GM23338 (cell line): ENCODE measurements at places on chromosomes 5 and 9. TPM values are rescaled to one million over a fixed set of nuclear protein-coding genes. Genes with fewer than 3 reads are reported as not detected.

GRCh38 chr9:122151267-122151828 is 8.2 kb downstream of the NDUFA8 start:
- peaks cover 10% of the 10 kb centered on the region; the same call in 1 of the 2 replicates for H3K4me1 ChIP-seq
- no peak overlapping the region for H3K4me3 ChIP-seq
- H3K27ac ChIP-seq: no peak overlapping the region
- no peak for DNase-seq
- H3K36me3 ChIP-seq: peaks cover 4% of the 10 kb centered on the region; the same call in 1 of the 2 replicates

DNA sequence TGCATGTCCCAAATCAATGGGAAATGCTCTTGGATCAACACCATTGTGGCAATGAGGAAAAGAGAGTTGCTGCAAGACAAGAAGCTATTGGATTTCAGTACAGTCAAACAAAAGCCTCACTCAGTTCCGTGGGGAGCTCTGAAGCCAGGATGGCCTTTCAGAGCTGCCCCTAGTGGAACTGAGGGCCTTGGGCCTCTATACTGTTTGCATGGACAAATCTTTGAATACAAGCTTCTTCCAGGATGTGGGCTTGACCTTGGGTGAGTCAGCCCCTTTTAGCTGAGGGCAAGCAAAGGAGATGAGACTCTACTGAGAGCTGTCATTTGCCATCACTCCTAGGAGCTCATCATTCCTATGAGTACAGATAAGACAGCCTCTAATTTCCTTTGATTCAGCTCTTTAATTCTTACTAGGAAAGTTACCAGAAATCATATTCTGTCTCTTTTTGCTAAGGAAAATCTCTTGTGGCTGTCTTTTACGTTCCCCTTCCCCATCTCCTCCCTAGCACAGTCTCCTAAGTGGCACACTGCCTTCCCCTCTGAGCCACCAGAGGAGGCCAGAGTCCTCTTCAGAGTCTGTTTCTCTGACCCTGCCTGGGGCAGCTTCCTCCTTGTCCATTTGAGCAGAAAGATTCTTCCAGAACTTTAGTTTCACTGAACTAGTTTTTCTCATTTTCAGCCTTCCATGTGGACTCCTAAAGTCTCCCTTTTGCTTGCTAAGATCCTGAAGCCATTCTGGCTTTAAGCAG is 168.8 kb upstream of the POC5 start:
- H3K27me3 ChIP-seq: no peaks in the 10 kb centered on the region
- peak; percentile 52 for DNase-seq
- no peak overlapping the region for H3K27ac ChIP-seq
- no peaks in the 10 kb centered on the region for H3K36me3 ChIP-seq
- no peak overlapping the region for H3K4me3 ChIP-seq
- no peaks in the 10 kb centered on the region for H3K4me1 ChIP-seq

- DNase-seq: no peak
- H3K4me1 ChIP-seq: no peaks in the 10 kb centered on the region
- no peaks in the 10 kb centered on the region for H3K36me3 ChIP-seq
Measured at GRCh38 chr5:173707392-173707791, 90.9 kb upstream of the BOD1 start.

DNA sequence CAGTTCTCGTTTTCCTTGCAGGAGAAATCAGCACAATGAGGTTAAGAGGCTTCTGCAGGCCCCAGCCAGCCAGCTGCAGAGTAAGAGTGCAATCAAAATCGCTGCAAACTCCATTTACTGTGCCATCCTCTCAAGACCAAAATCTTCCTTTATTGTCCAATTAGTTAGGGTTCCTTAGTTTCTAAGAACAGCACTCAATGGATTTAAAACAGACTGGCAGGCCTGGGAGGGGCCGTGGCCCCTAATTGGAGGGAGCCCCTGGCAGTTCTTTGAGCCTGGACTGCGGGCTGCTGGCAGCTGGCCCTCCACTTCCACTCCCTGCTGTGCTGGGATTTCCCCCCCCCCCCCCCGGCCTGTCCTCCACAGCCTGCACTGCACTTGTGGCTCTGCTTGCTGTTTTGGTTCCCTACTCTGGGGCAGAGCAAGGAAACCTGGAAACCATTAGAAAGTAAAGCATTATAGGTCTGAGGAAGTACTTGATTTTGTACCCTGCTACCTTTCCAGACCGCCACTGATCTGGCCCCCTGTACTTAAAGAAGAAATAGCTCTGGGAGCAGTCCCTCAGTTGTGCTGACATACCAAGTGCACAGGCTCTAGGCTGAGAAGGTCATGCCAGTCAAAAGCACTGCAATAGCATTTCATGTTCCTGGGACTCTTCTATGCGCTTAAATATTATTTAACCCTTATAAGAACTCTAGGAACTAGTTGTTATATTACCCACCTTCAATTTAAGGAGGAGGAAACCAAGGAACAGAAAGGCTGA is 129.0 kb downstream of the APBA1 start:
- no peaks in the 10 kb centered on the region for H3K36me3 ChIP-seq
- DNase-seq: peak; percentile 55
- H3K4me3 ChIP-seq: peak overlapping the region; percentile 5; the same call in 1 of the 2 replicates
- H3K27ac ChIP-seq: peak overlapping the region; percentile 33; the same call in 1 of the 2 replicates

- peak; percentile 62 for DNase-seq
- no peak overlapping the region for H3K27ac ChIP-seq
- H3K4me3 ChIP-seq: peak overlapping the region; percentile 86
- peaks cover 22% of the 10 kb centered on the region for H3K4me1 ChIP-seq
- no peaks in the 10 kb centered on the region for H3K27me3 ChIP-seq
Measured at GRCh38 chr5:36875051-36875789, 1.3 kb upstream of the NIPBL start.

GRCh38 chr5:1959231-1959630 is 76.5 kb upstream of the IRX4 start:
- H3K4me3 ChIP-seq: no peak overlapping the region
- H3K36me3 ChIP-seq: no peaks in the 10 kb centered on the region
- no peaks in the 10 kb centered on the region for H3K27me3 ChIP-seq
- H3K4me1 ChIP-seq: no peaks in the 10 kb centered on the region
- no peak overlapping the region for H3K27ac ChIP-seq

DNA sequence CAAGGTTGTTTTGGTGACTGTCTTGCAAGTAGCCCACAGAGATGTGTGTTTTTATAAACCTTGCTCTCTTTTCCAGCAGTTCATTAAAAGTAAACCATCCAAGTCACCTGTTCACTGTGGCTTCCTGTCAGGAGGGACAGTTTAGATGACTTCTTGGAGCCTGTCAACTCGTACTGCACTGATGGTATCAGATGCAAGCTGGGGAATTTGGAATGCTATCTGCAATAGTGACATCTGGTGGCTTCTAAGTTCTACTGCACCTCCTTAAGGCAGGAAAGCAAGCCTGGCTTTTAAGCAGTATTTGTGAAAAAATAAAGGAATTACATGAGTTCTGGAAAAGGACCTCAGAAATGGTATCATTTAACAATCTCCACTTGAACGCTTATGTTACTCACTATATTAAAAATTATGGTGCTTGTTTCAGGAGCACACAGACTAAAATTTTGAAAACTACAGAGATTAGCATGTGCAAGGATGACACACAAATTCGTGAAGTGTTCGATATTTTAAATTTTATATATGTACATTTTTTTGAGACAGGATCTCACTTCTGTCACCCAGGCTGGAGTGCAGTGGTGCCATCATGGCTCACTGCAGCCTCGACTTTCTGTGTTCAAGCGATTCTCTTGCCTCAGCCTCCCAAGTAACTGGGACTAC is 164.0 kb downstream of the TTC39B start:
- H3K27me3 ChIP-seq: no peaks in the 10 kb centered on the region
- H3K27ac ChIP-seq: no peak overlapping the region
- no peaks in the 10 kb centered on the region for H3K36me3 ChIP-seq
- H3K4me1 ChIP-seq: peaks cover 26% of the 10 kb centered on the region
- H3K4me3 ChIP-seq: no peak overlapping the region
- peak; percentile 86 for DNase-seq

- no peak overlapping the region for H3K4me3 ChIP-seq
- no peak for DNase-seq
- no peaks in the 10 kb centered on the region for H3K4me1 ChIP-seq
- no peaks in the 10 kb centered on the region for H3K36me3 ChIP-seq
Measured at GRCh38 chr9:133980864-133981588, 11.1 kb downstream of the VAV2 start.

- no peaks in the 10 kb centered on the region for H3K36me3 ChIP-seq
- no peaks in the 10 kb centered on the region for H3K27me3 ChIP-seq
- no peak overlapping the region for H3K27ac ChIP-seq
- H3K4me1 ChIP-seq: no peaks in the 10 kb centered on the region
- DNase-seq: no peak
- no peak overlapping the region for H3K4me3 ChIP-seq
Measured at GRCh38 chr5:50888751-50889150, 222.3 kb downstream of the PARP8 start.

- DNase-seq: no peak
- no peaks in the 10 kb centered on the region for H3K36me3 ChIP-seq
- H3K4me1 ChIP-seq: no peaks in the 10 kb centered on the region
- no peak overlapping the region for H3K27ac ChIP-seq
- H3K4me3 ChIP-seq: no peak overlapping the region
Measured at GRCh38 chr5:171661143-171661542, 124.5 kb upstream of the SMIM23 start.

- H3K4me1 ChIP-seq: peaks cover 3% of the 10 kb centered on the region; the same call in 1 of the 2 replicates
- DNase-seq: no peak
- no peaks in the 10 kb centered on the region for H3K27me3 ChIP-seq
- H3K27ac ChIP-seq: no peak overlapping the region
- no peak overlapping the region for H3K4me3 ChIP-seq
- H3K36me3 ChIP-seq: no peaks in the 10 kb centered on the region
Measured at GRCh38 chr9:96251451-96251850, 50.5 kb downstream of the HSD17B3 start.

DNA sequence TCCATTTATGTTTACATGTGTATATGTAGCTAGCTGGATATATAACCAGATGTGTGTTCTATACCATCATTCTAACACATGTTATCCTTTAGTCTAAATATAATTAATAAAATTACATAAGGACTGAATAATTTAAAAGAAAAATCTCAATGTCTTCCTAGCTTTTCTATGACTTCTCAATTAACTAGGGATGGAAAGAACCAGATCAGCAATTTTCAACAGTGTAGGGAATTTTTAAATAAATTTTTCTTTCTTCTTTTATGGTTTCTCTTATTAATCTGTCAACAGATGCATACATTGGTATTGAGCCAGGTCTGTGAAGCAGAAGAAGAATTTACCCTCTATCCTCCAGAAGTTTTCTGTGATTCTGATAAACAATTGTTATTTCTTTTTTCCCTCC is 2180.4 kb upstream of the C9orf72 start:
- H3K27ac ChIP-seq: no peak overlapping the region
- no peak overlapping the region for H3K4me3 ChIP-seq
- no peaks in the 10 kb centered on the region for H3K4me1 ChIP-seq

DNA sequence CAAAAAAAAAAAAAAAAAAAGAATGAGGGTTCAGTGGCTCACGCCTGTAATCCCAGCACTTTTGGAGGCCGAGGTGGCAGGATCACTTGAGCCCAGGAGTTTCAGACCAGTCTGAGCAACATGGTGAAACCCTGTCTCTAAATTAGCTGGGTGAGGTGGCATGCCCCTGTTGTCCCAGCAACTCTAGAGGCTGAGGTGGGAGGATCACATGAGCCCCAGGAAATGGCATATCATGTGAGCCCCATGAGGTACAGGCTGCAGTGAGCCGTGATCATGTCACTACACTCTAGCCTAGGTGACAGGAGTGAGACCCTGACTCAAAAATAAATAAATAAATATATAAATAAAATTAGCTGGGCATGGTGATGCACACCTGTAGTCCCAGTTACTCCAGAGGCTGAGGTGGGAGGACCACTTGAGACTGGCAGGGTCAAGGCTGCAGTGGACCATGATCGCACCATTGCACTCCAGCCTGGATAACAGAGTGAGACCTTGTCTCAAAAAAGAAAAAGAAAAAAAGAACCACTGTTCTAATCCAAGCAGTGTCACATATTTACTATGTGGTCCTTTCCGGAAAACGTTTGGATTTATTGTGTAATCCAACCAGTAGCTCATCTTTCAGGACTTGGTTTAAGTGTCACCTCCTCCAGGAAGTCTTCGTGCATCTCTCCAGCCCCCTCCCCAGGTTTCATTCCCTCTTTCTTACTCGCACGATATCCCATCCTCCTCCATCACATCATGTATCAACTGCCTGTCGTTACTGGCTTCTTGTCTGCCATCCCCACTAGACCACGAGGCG is 12.3 kb upstream of the SPOUT1 start:
- H3K27ac ChIP-seq: no peak overlapping the region
- H3K4me3 ChIP-seq: no peak overlapping the region
- H3K4me1 ChIP-seq: no peaks in the 10 kb centered on the region
- no peak for DNase-seq

- H3K27ac ChIP-seq: no peak overlapping the region
- H3K27me3 ChIP-seq: no peaks in the 10 kb centered on the region
- H3K4me3 ChIP-seq: no peak overlapping the region
- DNase-seq: peak; percentile 46
- no peaks in the 10 kb centered on the region for H3K36me3 ChIP-seq
- peaks cover 7% of the 10 kb centered on the region; the same call in 1 of the 2 replicates for H3K4me1 ChIP-seq
Measured at GRCh38 chr5:3325972-3326840, 269.4 kb upstream of the IRX1 start.

- H3K4me1 ChIP-seq: peaks cover 27% of the 10 kb centered on the region
- no peak for DNase-seq
- no peaks in the 10 kb centered on the region for H3K27me3 ChIP-seq
- no peak overlapping the region for H3K27ac ChIP-seq
Measured at GRCh38 chr5:150674341-150674821, 13.3 kb downstream of the MYOZ3 start.

- no peak overlapping the region for H3K4me3 ChIP-seq
- H3K4me1 ChIP-seq: peaks cover 11% of the 10 kb centered on the region
Measured at GRCh38 chr5:132388244-132389050, 18.9 kb downstream of the SLC22A5 start.

DNA sequence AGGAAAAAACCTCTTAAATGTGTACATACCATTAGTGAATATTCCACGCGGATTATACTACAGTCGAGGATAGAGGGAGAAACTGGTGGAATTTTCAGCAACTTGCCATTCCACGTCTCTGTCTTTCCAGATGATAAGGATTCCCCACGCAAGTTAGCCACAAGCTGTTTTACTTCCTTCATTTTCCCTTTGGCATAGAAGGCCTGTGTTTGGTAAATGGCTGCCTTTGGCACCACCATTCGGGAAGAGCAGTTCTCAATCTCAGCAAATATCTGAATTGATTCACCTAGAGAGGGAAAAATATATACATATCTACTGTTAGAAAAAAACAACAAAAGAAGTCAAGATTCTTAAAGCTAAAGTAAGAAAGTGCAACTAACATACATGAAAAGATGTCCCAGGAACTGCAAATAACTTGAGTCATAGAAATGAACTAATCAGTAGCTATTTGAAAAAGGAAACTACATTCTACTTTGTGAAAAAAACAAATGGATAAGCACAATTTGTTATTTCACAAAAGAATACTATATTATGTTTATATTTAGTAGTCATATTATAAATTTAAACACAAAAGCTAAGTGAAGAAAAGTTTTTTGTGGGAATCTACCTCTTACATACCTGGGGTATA is 8.1 kb downstream of the ARRDC3 start:
- DNase-seq: no peak
- peaks cover 14% of the 10 kb centered on the region; the same call in 1 of the 2 replicates for H3K36me3 ChIP-seq
- H3K4me1 ChIP-seq: peaks cover 7% of the 10 kb centered on the region; the same call in 1 of the 2 replicates
- no peaks in the 10 kb centered on the region for H3K27me3 ChIP-seq

The IL9 gene
- not detected in 2 replicates for total RNA-seq

The LYSMD3 gene
- 19.1 and 19.6 TPM in 2 replicates for total RNA-seq

The ARHGEF39 gene
- 16.8 and 25.7 TPM in 2 replicates for total RNA-seq

The PRLR gene
- total RNA-seq: 1.4 and 2.2 TPM in 2 replicates

The WNT8A gene
- total RNA-seq: not detected in 2 replicates

The FIBCD1 gene
- 4.4 and 15.5 TPM in 2 replicates for total RNA-seq

The C5orf58 gene
- 1.0 TPM in 1 of 2 replicates, not detected in the other for total RNA-seq

The CDX1 gene
- not detected in 2 replicates for total RNA-seq

The TMC1 gene
- total RNA-seq: 0.54 and 1.2 TPM in 2 replicates
